Activated CD4-positive, alpha-beta T cell treated with anti-CD3 and anti-CD28 coated beads, Interleukin-2, amount 10 ng/mL, durations not matched to agents 24 days and 14 days (primary cell): ENCODE measurements at places on chromosomes 7 and 10. TPM values are rescaled to one million over a fixed set of nuclear protein-coding genes. Genes with fewer than 3 reads are reported as not detected.

Gene GOLGA7B
- total RNA-seq, result 0.33 and 0.37 TPM in 2 replicates

Gene COL13A1
- not detected in 2 replicates for total RNA-seq

- peaks cover 43% of the 10 kb centered on the region for H3K27me3 ChIP-seq
- no peak for DNase-seq
- H3K4me3 ChIP-seq, result no peak overlapping the region
- H3K4me1 ChIP-seq, result no peaks in the 10 kb centered on the region
Observed at GRCh38 chr7:51313738-51314425, 2.7 kb downstream of the COBL start.

Gene MBLAC1
- total RNA-seq, result 3.0 and 3.5 TPM in 2 replicates

GRCh38 chr10:101290881-101291280, 61.6 kb upstream of the LBX1 start:
- peaks cover 3% of the 10 kb centered on the region for H3K4me1 ChIP-seq
- H3K36me3 ChIP-seq, result no peaks in the 10 kb centered on the region
- no peak overlapping the region for H3K4me3 ChIP-seq

Gene C10orf62
- total RNA-seq, result not detected in 2 replicates

Gene VWDE
- 1.8 and 1.9 TPM in 2 replicates for total RNA-seq

Gene MKI67
- 161 and 164 TPM in 2 replicates for total RNA-seq

GRCh38 chr7:137572056-137572784, 228.7 kb upstream of the PTN start:
- H3K36me3 ChIP-seq, result no peaks in the 10 kb centered on the region
- H3K27ac ChIP-seq, result no peak overlapping the region
- H3K4me3 ChIP-seq, result no peak overlapping the region
- DNase-seq, result no peak

Gene TMEM273
- 34.3 and 36.4 TPM in 2 replicates for total RNA-seq

DNA sequence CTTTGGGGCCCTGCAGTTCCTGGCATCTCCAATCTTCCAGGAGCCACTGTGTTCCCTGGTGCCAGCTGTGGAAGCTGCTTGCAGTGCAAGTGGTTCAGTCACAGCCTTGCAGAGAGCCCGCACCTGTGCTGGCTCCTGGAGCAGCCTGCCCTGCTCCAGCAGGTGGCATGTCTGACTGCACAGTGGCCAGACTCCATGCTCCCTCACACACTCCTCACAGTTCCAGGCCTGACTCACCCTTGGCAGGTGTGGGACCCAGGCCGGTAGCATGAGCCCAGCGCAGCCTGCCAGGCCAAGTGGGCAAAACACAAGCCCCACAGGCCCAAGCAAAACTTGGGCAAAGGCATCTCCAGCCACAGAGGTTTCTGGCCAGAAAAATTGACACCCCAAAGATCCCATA, 33.6 kb upstream of the RELN start:
- H3K4me3 ChIP-seq, result no peak overlapping the region
- no peak for DNase-seq
- H3K27ac ChIP-seq, result no peak overlapping the region
- H3K27me3 ChIP-seq, result no peaks in the 10 kb centered on the region
- no peaks in the 10 kb centered on the region for H3K36me3 ChIP-seq

Gene ELFN1
- not detected in 2 replicates for total RNA-seq

- H3K4me1 ChIP-seq, result no peaks in the 10 kb centered on the region
- no peak overlapping the region for H3K27ac ChIP-seq
- H3K27me3 ChIP-seq, result no peaks in the 10 kb centered on the region
- no peak overlapping the region for H3K4me3 ChIP-seq
Observed at GRCh38 chr10:126867567-126868365, 37.5 kb upstream of the DOCK1 start.

- H3K27me3 ChIP-seq, result no peaks in the 10 kb centered on the region
- peak; percentile 54 for DNase-seq
- H3K27ac ChIP-seq, result peak overlapping the region; percentile 57
- peaks cover 56% of the 10 kb centered on the region for H3K4me1 ChIP-seq
- H3K4me3 ChIP-seq, result peak overlapping the region; percentile 41
Observed at GRCh38 chr7:21365866-21366624, 61.8 kb upstream of the SP4 start.

DNA sequence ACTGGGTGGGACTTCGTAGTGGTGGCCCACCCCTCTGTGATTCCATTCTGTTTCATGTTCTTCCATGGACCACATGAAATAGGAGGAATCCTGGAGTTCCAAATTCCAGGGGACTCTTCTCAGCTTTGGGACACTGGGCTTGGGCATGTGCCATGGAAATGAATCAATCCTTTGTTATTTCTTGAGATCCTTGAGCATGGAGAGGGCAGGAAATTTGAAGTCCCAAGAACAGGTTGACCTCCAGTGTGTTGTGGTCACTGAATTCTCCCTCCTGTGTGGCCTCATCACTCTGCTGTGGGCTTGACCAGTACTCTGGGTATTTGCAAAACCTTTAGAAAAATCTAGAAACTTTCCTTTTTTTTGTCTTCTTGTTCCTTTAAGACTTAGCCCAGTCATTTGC, 22.7 kb downstream of the TACR2 start:
- H3K4me3 ChIP-seq, result no peak overlapping the region
- no peaks in the 10 kb centered on the region for H3K27me3 ChIP-seq
- H3K27ac ChIP-seq, result peak overlapping the region; percentile 8
- no peak for DNase-seq
- peaks cover 21% of the 10 kb centered on the region for H3K4me1 ChIP-seq
- H3K36me3 ChIP-seq, result peaks cover 60% of the 10 kb centered on the region

- H3K4me1 ChIP-seq, result no peaks in the 10 kb centered on the region
- DNase-seq, result no peak
- H3K27ac ChIP-seq, result no peak overlapping the region
- no peaks in the 10 kb centered on the region for H3K27me3 ChIP-seq
- H3K4me3 ChIP-seq, result no peak overlapping the region
- H3K36me3 ChIP-seq, result no peaks in the 10 kb centered on the region
Observed at GRCh38 chr7:12921751-12922345, 234.4 kb downstream of the ARL4A start.

Gene FRMPD2
- total RNA-seq, result not detected in 2 replicates

Gene TWIST1
- total RNA-seq, result 7.5 and 8.1 TPM in 2 replicates

DNA sequence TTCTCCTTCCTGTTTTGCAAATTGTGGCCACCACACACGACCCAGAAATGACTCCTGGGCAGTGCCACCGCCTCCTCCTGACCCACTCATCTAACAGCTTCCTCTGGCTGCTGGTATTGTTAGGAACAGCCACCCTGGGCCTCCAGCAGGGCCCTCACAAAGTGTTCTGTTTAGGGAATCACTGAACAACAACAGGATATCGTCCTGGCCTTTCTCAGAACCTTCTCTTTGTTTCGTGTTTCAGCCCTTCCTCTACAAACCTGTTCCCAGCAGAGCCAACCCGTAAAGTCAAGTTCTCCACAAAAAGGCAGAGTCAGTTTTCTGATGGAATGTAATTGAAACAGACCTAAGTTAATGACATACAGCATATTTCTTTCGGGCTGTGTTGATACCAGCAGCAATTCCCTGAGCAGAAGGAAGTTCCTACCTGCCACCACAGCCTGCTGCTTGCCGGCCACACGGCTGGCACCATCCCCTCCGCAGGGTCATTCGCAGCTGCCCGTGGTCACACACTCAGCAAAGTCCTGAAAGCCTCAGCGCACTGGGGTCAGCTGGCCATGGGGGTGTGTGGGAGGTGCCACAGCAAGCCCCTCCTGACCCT, 91.7 kb upstream of the PITRM1 start:
- peaks cover 40% of the 10 kb centered on the region for H3K27me3 ChIP-seq
- H3K4me1 ChIP-seq, result peaks cover 2% of the 10 kb centered on the region
- DNase-seq, result no peak
- H3K4me3 ChIP-seq, result no peak overlapping the region
- no peak overlapping the region for H3K27ac ChIP-seq

DNA sequence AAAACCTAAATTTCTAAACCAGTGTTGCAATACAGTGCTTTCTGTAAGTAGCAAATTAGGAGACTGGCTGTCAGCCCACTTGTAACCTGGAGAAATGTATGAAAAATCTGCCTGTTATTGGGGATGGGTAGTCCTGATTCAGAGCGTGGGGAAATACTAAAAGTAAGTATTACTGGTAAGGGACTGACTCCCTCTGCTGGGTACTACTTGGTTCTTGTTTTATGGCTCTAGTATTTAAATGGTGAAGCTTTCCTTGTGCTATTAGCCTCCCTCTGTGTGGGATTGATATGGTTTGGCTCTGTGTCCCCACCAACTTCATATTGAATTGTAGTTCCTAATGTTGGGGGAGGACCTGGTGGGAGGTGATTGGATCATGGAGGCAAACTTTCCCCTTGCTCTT, 886.1 kb downstream of the SORCS1 start:
- H3K36me3 ChIP-seq, result no peaks in the 10 kb centered on the region
- DNase-seq, result no peak
- no peaks in the 10 kb centered on the region for H3K4me1 ChIP-seq
- H3K4me3 ChIP-seq, result no peak overlapping the region
- H3K27me3 ChIP-seq, result no peaks in the 10 kb centered on the region

Gene CALML5
- not detected in 2 replicates for total RNA-seq

GRCh38 chr10:118572256-118573041, 23.0 kb downstream of the PRLHR start:
- DNase-seq, result no peak
- no peak overlapping the region for H3K4me3 ChIP-seq
- peaks cover 3% of the 10 kb centered on the region for H3K27me3 ChIP-seq

Gene ARPC1A
- total RNA-seq, result 76.0 and 80.8 TPM in 2 replicates

DNA sequence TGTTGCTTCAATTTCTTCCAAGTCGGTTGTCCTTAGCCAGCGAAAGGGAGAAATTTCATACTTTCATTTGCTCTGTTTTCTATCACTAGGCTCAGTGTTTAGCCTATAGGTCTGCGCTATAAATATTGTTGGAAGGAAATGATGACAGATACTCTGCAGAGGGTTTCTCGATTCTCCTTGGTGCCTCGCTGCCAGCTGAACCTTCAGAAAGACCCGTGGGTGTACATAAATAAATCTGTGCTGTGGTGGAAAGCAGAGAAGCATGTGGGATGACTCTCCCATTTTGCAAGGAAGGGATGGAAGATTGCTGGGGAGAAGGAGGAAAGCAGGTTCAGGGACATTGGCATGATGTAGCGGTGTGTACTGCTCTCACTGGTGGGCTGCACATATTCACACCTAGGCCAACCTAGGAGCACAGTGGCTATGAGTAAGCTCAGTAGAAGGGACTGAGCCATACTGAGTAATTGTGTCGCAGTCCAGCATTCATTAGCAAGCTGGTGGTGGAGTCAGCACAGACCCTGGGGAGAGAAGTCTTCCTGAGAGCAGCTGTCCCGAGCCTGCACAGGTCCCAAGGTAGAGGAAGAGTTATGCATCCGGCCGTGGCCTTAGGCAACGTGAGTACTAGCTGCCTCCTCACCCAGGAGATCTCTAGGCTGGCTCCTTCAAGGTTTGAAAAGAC, 50.5 kb downstream of the PNLIPRP3 start:
- no peak overlapping the region for H3K27ac ChIP-seq
- H3K4me3 ChIP-seq, result no peak overlapping the region
- H3K27me3 ChIP-seq, result no peaks in the 10 kb centered on the region
- no peaks in the 10 kb centered on the region for H3K36me3 ChIP-seq
- DNase-seq, result no peak

Gene PILRA
- total RNA-seq, result 9.8 and 11.6 TPM in 2 replicates

DNA sequence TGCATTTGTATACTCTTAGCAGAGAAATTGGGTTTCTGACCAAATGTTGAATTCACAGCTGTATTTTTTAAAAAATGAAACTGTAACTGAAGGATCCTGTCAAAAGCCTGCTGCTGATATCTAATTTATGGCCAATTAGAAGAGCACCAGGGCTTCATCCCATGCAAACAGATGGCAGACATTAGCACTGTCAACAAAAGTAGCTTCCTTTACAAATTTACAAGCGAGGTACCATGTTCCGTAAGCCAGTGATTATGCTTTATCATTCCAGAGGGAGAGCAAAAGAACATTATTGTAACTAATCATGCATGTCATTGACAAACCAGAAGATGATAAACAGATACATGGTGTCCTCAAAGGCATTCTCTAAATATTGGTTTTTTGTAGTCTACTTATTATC, 177.2 kb upstream of the DKK1 start:
- no peaks in the 10 kb centered on the region for H3K27me3 ChIP-seq
- H3K36me3 ChIP-seq, result no peaks in the 10 kb centered on the region
- H3K4me3 ChIP-seq, result no peak overlapping the region

GRCh38 chr7:84507529-84507928, 312.9 kb upstream of the SEMA3A start:
- H3K4me1 ChIP-seq, result no peaks in the 10 kb centered on the region
- H3K4me3 ChIP-seq, result no peak overlapping the region
- no peaks in the 10 kb centered on the region for H3K36me3 ChIP-seq
- no peak for DNase-seq
- H3K27me3 ChIP-seq, result no peaks in the 10 kb centered on the region

- DNase-seq, result no peak
- H3K4me1 ChIP-seq, result peaks cover 2% of the 10 kb centered on the region
- H3K4me3 ChIP-seq, result no peak overlapping the region
- no peak overlapping the region for H3K27ac ChIP-seq
- H3K27me3 ChIP-seq, result no peaks in the 10 kb centered on the region
Observed at GRCh38 chr7:2003451-2003930, 229.3 kb downstream of the MAD1L1 start.

Gene GIMAP4
- 61.1 and 62.7 TPM in 2 replicates for total RNA-seq

GRCh38 chr7:41277561-41277960, 425.3 kb downstream of the INHBA start:
- H3K27me3 ChIP-seq, result no peaks in the 10 kb centered on the region
- H3K27ac ChIP-seq, result no peak overlapping the region
- no peak overlapping the region for H3K4me3 ChIP-seq
- DNase-seq, result no peak
- H3K36me3 ChIP-seq, result no peaks in the 10 kb centered on the region

GRCh38 chr7:151599401-151600227, 79.9 kb upstream of the RHEB start:
- peaks cover 2% of the 10 kb centered on the region for H3K36me3 ChIP-seq
- DNase-seq, result no peak
- no peak overlapping the region for H3K27ac ChIP-seq
- no peak overlapping the region for H3K4me3 ChIP-seq
- H3K4me1 ChIP-seq, result peaks cover 8% of the 10 kb centered on the region

- H3K36me3 ChIP-seq, result no peaks in the 10 kb centered on the region
- no peak for DNase-seq
- H3K4me1 ChIP-seq, result peaks cover 5% of the 10 kb centered on the region
- no peak overlapping the region for H3K27ac ChIP-seq
- H3K27me3 ChIP-seq, result peaks cover 4% of the 10 kb centered on the region
Observed at GRCh38 chr7:50807026-50807730, 24.5 kb upstream of the GRB10 start.

Gene ABCB4
- total RNA-seq, result not detected in 2 replicates

Gene COL26A1
- not detected in 2 replicates for total RNA-seq

GRCh38 chr10:70785190-70785589, at the start of gene TBATA:
TBATA (minus strand) TSS chr10:70785377; CDS start chr10:70783379, 1,998 bp downstream.
- peaks cover 16% of the 10 kb centered on the region for H3K27me3 ChIP-seq
- DNase-seq, result no peak
- no peaks in the 10 kb centered on the region for H3K36me3 ChIP-seq
- peaks cover 5% of the 10 kb centered on the region for H3K4me1 ChIP-seq

DNA sequence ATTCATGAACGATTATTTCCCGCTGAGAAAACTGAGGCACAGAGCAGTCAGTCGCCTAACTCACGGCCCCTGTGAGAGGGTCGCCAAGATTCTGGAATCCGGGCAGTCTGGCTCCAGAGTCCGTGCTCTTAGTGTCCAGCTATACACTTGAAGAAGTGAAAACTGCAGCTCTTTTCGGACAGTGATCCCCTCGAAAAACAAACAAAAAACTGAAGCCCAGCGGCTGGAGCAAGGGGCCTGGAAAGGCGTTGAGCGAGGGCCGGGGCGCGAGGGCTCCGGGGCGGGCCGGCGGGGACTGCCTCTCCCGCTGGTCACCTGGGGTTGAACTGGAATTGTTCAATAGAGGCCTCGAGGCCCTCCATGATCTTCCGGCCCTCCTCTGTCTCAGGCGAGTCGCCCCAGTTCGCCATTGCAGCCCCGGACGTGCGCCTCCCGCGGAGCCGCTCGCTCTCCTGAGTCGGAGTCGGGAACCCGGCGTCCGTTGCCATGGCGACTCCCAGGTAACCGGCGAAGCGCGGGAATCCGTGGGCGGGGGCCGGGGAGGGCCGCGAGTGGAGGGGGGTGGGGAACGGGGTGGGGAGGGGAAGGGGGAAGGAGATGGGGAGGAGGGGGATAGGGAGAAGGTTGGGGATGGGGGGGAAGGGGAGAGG, 881 bp downstream of the C10orf67 start:
- no peaks in the 10 kb centered on the region for H3K27me3 ChIP-seq
- peak; percentile 85 for DNase-seq
- no peaks in the 10 kb centered on the region for H3K36me3 ChIP-seq
